Subcutaneous preadipocyte (primary cell): ENCODE measurements at places on chromosomes 3 and 15. TPM values are rescaled to one million over a fixed set of nuclear protein-coding genes. Genes with fewer than 3 reads are reported as not detected.

The EOMES gene
- under 0.01 TPM in 1 of 2 replicates, not detected in the other for total RNA-seq

The SPATA12 gene
- total RNA-seq, result not detected in 2 replicates

The RAB6B gene
- total RNA-seq, result 0.20 and 0.37 TPM in 2 replicates

The TLR9 gene
- not detected in 2 replicates for total RNA-seq

The RTP4 gene
- total RNA-seq, result 0.20 and 1.1 TPM in 2 replicates
